ENCODE measurements at places on chromosomes 13 and 19. TPM values are rescaled to one million over a fixed set of nuclear protein-coding genes. Genes with fewer than 3 reads are reported as not detected.

The APOC4 gene
- not detected for total RNA-seq

The PLVAP gene
- total RNA-seq, result 34.6 TPM

The KLK13 gene
- not detected for total RNA-seq

DNA sequence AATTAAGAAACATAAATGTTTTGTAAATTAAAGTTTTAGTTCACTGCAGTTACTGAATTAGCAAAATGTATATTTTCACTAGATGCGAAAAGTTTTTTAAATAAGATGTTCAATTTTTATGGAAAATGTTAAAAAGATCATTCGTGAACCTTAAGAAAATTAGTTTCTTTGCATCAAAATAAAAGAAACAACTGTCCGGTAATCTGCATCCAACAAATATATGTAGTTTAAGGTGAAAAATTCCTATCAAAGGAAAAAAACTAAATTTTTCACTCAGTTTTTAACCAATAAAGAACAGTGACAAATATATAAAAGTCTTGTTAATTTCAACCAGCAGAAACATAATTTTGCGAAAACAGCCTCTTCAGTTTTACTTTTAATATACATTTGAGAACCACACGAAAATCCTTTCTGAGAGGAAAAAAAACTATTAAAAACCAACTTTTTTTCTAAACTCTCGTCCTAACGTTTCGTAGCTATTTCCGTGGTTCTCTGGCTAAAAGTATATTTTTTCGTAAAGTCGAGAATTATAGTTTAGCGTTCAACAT, 64.5 kb downstream of the KCNRG start:
- no peak for DNase-seq

DNA sequence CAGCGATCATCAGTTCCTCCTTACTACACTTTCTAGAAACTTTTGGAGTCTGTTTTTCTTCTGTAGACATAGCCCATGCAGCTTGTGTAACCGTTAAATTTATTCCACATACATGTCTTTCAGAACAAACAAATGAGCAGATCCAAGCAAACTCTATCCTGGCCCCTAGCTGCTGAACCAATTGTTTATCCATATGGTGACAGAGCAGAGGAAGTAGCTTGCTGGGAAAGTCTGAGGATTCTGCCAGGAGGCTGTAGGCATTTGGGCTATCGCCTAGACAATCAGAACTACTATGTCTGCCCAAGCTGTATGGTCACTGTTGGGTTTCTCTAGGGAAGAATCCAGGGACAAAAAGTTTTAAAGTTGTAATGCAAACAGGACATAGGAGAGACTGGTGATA, 343.7 kb downstream of the SPRY2 start:
- no peak for DNase-seq

GRCh38 chr19:56988299-56988698, 131.5 kb upstream of the USP29 start:
- no peak for DNase-seq

DNA sequence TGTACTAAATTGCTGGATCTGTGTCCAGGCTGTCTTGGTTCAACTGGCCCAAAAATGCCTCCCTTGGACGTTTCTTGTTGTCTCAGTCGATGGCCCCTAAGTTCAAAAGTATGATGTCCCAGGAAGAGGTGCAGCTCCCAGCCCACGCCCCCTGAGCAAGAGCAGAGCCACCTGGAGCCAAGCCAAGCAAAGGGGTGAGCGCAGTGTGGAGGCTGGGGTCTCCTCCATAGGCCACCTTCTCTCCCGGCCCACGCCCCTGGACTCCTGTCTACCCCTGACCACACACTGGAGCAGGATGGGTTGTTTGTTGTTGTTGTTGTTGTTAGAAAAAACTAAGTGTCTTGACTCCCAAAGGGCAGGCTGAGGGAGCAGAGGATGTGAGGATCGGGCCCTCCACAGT, 26.0 kb upstream of the NPAS1 start:
- no peak for DNase-seq

DNA sequence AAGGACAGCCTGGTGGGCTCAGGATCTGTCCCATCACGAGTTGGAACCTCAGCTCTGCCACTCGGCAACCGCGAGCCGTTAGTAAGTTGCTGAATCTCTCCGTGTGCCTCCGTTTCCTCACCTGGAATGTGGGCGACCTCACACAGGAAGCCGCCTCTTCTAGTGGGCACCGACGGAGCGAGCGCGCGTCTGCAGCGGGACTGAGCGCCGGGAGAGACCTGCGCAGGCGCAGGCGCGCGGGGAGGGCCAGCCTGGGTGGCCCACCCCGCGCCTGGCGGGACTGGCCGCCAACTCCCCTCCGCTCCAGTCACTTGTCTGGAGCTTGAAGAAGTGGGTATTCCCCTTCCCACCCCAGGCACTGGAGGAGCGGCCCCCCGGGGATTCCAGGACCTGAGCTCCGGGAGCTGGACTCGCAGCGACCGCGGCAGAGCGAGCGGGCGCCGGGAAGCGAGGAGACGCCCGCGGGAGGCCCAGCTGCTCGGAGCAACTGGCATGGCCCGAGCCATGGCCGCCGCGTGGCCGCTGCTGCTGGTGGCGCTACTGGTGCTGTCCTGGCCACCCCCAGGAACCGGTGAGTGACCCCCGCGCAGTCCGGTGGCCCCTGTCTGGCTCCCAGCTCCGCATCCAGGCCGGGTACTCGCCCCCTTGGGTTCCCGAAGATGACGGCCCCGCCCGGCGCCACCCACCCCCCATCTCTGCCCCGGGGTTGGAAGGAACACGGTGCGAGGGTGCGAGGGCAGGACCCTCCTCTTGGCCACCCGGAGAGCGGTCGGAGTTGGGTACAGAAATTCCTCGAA, at the start of gene PVR:
Gene PVR (plus strand): TSS at position 306 of the 797 bp plus-strand sequence. CDS start 187 bp downstream, at position 493.
- peak; percentile 80 for DNase-seq

GRCh38 chr19:7197760-7198696, 96.2 kb downstream of the INSR start:
- peak; percentile 97 for DNase-seq
